CD4-positive, alpha-beta T cell (primary cell): ENCODE measurements at places on chromosomes 12 and 14.

DNA sequence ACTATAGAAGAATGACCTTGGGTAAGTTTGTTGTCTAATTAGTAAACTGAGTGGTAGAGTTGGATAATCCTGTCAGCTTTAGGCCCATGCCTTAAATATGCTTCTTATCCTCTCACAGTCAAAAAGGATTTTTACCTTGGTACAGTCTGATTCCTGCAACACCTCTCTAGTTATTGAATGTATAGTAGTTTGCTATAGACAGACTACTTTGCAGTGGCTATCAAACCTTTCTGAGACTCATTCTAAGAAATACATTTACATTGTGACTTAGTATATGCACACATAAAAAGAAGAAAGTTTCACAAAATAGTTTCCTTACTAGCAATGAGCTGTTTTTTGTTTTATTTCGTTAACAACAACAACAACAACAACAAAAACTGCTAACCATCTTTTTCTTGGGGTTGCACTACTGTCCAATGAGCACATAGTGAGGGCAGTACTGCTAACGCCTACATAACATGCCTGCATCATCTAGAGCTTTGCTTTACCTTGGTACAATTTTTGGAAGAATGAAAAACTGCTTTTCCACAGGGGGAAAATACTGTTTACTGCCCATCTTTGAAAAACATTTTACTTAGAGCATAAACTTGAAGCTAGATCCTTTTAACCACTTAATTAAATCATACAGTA is 28.5 kb downstream of the WNK1 start:
- no peak for DNase-seq

- no peak for DNase-seq
These were observed 213.6 kb downstream of the DIO2 start for GRCh38 chr14:79997509-79998208.

DNA sequence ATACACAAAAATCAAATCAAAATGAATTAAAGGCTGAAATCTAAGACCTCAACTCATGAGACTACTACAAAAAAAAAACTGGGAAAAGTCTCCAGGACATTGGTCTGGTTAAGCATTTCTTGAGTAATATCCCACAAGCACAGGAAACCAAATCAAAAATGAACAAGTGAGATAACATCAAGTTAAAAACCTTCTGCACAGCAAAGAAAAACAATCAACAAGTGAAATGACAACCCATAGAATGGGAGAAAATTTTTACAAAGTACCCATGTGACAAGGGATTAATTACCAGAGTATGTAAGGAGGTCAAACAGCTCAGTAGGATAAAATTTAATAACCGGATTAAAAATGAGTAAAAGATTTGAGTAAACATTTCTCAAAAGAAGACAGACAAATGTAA is 338.7 kb downstream of the SLC16A7 start:
- no peak for DNase-seq

DNA sequence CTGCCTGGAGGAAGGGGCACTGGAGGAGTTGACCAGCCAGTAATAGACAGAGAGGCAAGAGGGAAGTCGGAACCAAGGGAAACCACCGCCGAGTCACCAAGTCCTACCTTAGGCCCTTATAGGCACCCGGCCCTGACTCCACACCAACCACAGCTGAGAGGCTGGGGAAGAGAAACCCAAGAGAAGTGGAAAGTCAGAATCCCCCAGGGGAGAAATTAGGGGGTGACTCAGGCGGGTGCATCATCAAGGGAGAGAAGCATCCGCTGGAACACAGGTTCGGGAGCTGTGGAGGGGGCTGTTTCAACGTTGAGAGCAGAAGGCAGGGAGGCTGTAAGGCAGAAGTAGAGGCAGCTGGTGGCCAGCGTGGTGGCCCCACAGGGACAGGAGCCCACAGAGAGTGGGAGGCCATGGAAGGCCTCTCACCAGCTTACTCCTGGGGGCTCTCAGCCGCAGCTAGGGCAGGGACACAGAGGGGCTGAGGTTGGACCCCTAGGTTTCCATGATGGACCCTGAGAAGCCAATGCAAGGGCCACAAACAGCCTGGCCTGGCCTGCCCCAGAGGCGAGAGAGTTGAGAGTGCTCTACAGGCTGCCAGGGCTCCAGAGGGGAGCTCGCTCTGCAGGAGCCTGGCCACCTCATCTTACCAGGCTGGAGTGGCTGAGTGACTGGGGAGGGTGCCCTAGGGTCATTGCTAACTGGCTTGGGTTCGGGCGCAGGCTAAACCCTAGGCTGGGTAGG is 1.4 kb upstream of the TRMT61A start:
- DNase-seq: no peak

DNA sequence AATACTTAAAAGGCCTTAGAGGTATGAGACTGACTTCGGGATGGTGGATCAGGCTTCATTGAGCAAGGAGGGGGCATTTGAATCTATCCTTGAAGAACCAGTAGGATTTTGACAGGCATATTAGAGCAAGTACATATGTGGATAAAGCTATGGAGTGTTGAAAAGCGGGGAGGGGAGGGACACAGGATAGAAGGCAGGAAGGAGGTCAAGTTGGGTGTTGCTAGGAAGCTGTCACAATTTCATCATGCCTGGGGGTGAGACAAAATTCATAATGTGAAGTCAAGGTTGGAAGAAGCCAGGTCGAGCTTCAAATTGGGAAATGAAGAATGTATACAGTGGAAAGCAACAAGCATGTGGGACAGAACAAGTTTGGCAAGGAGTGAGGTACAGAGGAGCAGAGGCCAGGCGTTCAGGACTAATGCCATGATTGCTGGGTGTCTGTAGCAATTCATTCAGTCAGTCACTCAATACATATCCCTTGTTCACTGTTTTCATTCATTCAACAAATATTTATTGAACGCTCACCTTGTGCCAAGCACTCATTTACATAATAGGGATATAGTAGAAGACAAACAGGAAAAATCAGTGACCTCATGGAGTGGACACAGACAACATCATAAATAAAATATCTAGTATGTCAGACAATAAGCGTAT is 58.3 kb upstream of the LTA4H start:
- no peak for DNase-seq

- no peak for DNase-seq
These were observed 571.7 kb downstream of the RPS29 start for GRCh38 chr14:49014476-49014875.

DNA sequence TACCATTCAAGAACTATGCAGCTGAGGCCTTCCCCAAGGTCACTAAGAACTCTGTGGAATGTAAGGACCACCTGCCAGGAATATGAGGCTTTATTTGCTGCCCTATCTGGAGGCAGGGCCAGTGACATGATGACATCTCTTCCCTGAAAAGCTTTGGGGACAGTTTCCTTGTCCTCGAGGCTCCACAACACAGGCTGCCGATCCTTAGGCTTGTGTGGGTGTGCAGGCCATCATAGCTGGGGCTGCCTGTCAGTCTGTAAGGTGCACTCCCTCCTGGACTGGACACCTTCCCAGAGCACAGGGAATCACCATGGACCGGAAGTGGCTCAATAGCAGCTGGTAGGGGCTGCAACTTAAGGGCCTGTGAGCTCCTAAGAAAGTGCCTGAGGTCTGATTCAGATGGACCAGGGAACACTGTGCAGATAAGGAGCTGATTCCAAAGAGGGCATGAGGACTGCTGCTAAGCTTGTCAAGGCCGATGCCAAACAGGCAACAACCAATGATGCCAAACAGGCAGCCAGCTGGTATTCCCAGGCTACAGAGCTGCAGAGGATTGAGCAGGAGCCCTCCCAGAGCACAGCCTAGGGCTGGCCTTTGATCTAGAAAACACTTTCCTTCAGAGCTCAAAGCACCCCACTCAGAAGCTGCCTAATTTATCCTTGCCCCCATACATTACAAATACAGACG is 84.3 kb downstream of the CRACR2A start:
- DNase-seq: no peak

GRCh38 chr12:121889274-121889624 is 659 bp downstream of the PSMD9 start:
- no peak for DNase-seq

DNA sequence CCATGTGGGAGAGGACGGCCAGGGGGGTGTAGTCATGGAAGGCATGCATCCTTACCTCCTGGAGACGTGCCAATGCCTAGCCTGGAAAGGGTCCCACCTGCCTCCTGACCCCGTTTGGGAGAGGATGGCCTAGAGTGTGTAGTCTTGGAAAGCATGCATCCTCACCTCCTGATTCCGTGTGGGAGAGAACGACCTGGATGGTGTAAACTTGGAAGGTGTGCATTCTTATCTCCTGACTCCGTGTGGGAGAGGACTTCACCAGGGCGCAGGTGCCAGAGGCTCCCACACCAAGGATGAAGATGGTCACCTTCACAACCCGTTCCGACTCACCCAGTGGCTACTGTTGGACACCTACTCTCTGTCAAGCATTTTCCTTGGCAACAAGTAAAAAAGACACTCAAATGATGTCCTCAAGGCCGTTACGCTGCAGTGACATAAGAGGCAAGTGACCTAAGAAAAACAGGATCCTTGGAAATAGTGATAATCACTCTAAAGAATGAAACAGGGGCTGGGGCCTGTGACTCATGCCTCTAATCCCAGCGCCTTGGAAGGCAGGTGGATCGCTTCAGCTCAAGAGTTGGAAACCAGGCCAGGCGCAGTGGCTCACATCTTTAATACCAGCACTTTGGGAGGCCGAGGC is 37.5 kb upstream of the FZD10 start:
- no peak for DNase-seq

- no peak for DNase-seq
These were observed 14.7 kb downstream of the NOC4L start for GRCh38 chr12:132158677-132159554.

GRCh38 chr12:4279198-4279690 is 5.7 kb downstream of the CCND2 start:
- no peak for DNase-seq

DNA sequence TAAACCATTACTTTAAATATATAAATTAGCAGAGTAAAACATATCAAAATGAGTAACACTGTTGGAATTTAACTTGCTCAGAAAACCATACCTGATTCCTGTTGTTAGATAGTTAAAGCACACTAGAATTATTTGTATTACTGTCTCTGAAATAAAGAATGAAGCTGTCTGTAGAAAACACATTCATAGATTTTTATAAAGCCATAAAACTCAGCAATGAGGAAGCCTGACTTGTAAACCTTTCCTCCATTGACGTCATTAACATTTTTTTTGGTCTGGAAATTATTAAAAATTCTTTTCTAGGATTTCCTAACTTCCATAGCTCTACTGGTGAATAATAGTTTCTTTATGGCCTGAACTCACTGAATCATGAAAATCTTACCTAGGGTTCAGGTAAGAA is 147.6 kb downstream of the BRMS1L start:
- DNase-seq: no peak

DNA sequence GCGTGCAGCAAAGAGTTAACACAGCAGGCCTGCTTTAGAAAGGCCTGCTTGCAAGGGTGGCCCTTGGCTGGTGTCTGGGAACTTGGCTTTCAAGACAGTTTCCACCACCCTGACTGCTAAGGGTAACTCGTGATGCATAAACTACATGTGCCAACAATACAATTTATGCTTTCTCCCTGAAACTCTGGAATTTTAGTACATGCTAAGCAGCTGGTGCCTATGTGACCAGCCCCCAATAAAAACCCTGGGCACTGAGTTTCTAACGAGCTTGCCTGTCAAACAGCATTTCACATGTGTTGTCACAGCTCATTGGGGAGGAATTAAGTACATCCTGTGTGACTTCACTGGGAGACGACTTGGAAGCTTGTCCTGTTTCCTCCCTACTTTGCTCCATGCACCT is 133.1 kb downstream of the SLC5A8 start:
- DNase-seq: no peak

- DNase-seq: no peak
These were observed 334.9 kb upstream of the DIO2 start for GRCh38 chr14:80545935-80546854.

DNA sequence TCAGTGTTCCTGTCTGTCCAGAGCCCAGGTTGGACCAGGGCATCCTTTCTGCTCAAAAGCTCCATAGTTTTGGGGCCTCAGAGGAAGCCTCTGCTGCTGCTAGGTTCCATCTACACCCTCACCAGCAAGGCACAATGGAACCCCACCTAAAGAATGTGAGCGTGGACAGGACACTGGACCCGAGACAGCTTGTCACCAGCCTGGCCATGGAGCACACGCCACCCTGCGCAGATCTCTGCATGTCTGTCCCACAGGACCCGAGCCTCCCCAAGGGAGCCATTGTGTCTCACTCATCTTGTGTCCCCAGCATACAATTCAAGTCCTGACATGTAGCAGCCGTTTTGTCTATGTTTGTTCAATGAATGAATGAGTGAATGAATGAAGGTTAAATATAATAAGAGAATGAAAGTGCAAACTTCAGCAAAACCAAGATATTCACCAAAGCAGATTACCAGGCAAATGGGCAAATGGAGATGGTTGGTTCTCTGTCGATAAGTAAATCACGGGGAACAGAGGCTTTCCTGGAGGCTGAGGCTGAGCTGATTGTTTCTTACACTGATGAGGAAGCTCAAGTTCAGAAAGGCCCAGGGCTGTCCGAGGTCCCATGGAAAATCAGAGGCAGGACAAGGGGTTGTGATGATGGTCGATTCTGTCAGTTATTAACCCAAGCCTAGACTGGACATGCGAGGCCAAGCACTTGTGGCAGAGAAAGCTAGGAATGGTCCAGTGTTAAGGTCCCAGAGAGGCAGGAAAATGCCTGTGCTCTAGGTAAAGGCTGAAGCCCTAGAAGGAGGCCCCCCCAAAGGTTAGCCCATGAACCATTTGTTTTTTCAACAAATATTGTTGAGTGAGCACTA is 27.0 kb downstream of the SERPINA3 start:
- DNase-seq: no peak

GRCh38 chr12:107779077-107779831 is 4.8 kb downstream of the ASCL4 start:
- no peak for DNase-seq

GRCh38 chr14:38197784-38198335 is 9.8 kb upstream of the SSTR1 start:
- DNase-seq: no peak

- DNase-seq: no peak
These were observed 282.5 kb downstream of the PRKD1 start for GRCh38 chr14:29645117-29645516.

- no peak for DNase-seq
These were observed 267.8 kb downstream of the KTN1 start for GRCh38 chr14:55847766-55848165.

- no peak for DNase-seq
These were observed 54.0 kb upstream of the SLCO1C1 start for GRCh38 chr12:20641106-20641505.

- DNase-seq: no peak
These were observed 1.7 kb downstream of the ARMH4 start for GRCh38 chr14:58150243-58150805.

GRCh38 chr12:71201136-71201679 is 43.4 kb upstream of the TSPAN8 start:
- DNase-seq: no peak

GRCh38 chr14:92756446-92756845 is 8.0 kb upstream of the LGMN start:
- no peak for DNase-seq

GRCh38 chr12:114355389-114356088 is 50.4 kb downstream of the TBX5 start:
- no peak for DNase-seq
